Brain microvascular endothelial cell (primary cell): ENCODE measurements at places on chromosomes 3 and 15.

DNA sequence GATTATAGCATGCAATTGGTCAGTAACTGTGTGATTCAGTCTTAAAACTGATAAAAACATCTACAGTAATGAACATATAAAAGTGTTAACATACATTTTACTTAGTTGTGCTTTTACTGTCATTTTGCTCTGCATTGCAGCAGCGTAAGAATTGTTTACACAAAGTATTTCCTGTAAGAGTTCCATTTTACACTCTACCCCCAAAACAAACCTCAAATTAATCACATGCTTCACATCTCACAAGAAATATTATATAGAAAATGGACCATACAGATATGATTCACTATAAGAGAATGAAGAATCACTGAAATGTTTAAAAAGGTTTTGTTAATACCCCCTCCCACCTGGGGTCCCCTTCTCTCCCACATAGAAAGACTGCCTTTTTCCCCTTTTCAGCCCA is 225.9 kb upstream of the LRRN1 start:
- DNase-seq: no peak

DNA sequence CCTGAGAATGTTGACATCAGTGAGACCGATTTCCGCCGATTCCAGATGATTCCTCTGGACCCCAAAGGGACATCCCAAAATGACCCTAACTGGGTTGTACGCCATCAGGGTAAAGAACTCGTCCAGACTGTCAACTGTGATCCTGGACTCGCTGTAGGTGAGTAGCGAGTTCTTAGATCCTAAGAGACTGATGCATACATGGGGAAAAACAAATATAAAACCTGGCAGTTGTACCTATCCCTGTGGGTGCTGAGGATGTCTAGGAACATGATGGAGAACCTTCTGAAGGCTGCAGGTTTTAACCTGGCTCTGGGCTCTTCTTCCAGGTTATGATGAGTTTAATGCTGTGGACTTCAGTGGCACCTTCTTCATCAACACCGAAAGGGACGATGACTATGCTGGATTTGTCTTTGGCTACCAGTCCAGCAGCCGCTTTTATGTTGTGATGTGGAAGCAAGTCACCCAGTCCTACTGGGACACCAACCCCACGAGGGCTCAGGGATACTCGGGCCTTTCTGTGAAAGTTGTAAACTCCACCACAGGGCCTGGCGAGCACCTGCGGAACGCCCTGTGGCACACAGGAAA is 12.3 kb downstream of the THBS1 start:
- no peak for DNase-seq

GRCh38 chr15:77483425-77484140 is 62.9 kb downstream of the HMG20A start:
- no peak for DNase-seq

GRCh38 chr3:73624821-73625665 is at the start of gene PDZRN3:
PDZRN3 (minus strand) TSS chr3:73624941.
- peak; percentile 59 for DNase-seq

- DNase-seq: no peak
Measured at GRCh38 chr3:124592658-124593441, 137.4 kb upstream of the UMPS start.

GRCh38 chr3:14415501-14415900 is 13.1 kb downstream of the SLC6A6 start:
- DNase-seq: peak; percentile 59

DNA sequence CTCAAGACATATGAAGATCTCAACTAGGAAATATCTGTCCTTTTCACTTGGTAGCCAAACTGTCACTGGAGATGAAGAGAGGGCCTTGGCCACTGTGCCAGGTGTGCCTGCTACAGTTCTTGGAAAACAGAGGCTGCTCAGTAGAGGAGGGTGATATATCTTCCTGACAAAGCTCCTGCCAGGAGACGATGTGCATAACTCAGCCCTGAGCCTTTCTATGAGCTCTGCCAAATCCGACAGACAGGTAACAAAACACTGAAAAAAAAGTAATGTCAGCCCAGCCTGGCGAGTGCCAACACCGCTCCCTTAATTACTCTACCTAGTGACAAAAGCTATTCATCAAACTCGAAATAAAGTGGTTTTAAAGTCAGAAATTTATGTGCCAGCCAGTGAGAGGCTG is 123.2 kb downstream of the MFSD1 start:
- DNase-seq: no peak

DNA sequence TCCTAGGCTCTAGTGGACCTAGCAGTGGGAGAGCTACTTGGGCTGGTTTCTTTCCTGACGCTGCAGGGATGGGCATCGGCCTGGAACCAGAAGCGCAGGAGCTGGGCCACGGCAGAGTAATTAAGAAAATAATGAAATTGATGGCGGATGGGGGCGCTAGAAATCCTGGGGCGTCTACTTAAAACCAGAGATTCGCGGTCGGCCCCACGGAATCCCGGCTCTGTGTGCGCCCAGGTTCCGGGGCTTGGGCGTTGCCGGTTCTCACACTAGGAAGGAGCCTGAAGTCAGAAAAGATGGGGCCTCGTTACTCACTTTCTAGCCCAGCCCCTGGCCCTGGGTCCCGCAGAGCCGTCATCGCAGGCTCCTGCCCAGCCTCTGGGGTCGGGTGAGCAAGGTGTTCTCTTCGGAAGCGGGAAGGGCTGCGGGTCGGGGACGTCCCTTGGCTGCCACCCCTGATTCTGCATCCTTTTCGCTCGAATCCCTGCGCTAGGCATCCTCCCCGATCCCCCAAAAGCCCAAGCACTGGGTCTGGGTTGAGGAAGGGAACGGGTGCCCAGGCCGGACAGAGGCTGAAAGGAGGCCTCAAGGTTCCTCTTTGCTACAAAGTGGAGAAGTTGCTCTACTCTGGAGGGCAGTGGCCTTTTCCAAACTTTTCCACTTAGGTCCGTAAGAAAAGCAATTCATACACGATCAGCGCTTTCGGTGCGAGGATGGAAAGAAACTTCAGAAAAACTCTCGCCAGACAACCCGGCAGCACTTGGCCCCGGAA is 6.1 kb downstream of the SOX14 start:
- no peak for DNase-seq

DNA sequence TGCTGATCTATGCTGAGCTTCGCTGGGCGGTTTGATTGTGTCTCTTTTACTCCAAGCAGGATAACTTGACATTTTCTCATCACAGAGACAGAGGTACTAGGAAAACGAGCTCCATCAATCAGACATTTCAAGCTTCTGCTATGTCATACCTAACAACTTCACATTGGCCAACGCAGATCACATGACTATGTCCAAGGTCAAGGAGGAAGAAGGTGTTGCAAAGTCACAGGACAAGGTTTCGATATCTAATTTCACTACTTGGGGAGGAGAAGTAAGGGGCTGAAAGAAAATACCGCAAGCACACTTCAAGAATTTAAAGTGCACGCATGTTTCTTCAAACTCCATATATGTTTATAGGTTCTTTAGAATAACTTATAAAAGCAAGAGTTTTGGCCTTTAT is 425.8 kb downstream of the CHL1 start:
- no peak for DNase-seq

- peak; percentile 97 for DNase-seq
Measured at GRCh38 chr15:60708684-60709083, 229.7 kb upstream of the ICE2 start.

DNA sequence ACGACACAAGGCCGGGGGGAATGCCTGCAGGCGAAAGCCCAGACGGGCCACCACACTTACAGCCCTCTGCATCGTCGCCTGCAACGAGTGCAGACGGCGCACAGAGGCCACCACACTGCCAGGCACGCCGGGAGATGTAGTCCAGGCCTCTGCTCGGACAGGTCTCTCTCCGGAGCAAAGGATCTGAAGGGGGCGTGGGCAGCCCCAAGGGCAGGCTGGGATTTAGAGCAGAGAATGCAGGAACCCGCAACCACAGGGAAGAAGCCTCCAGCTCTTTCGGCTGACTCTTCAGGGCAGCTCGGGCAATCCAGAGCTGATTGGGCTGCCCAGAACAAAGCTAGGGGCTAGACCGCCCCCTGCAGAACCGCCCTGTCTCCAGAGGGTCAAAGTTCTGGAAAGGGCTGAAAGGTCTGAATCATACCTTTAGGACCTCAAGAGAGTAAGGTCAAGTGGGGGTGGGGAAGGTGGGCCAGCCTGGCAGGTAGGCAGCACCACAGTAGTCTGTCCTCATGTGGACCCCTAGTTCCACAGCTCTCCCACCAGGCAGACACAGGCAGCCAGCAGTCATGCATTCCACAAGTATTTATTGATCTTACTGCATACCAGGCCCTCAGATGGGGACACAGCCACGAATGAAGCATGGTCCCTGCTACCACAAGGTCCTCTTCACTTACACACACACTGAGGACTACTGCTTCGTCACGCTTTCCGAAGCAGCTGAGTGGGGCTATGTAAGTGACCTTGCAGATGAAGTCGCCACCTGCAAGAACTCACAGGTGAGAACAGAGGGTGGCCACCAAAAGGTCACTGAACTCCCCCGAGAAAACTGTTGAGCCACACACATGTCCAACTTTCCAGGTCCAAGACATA is at the start of gene AMT:
TSS of gene AMT (minus strand) at position 95 of the 870 bp plus-strand sequence. CDS start at position 72, 23 bp downstream.
- DNase-seq: no peak
